ENCODE measurements at places on chromosomes 11 and 22. TPM values are rescaled to one million over a fixed set of nuclear protein-coding genes. Genes with fewer than 3 reads are reported as not detected.

SAA2 gene
- total RNA-seq, result not detected

- no peak for DNase-seq
Measured at GRCh38 chr22:42811459-42811858, 45.6 kb downstream of the ARFGAP3 start.

GRCh38 chr11:102157219-102157618 lies 47.0 kb downstream of the YAP1 start:
- DNase-seq, result no peak

GRCh38 chr11:114077482-114078305 lies 18.2 kb downstream of the ZBTB16 start:
- DNase-seq, result no peak

C11orf87 gene
- total RNA-seq, result not detected

DNA sequence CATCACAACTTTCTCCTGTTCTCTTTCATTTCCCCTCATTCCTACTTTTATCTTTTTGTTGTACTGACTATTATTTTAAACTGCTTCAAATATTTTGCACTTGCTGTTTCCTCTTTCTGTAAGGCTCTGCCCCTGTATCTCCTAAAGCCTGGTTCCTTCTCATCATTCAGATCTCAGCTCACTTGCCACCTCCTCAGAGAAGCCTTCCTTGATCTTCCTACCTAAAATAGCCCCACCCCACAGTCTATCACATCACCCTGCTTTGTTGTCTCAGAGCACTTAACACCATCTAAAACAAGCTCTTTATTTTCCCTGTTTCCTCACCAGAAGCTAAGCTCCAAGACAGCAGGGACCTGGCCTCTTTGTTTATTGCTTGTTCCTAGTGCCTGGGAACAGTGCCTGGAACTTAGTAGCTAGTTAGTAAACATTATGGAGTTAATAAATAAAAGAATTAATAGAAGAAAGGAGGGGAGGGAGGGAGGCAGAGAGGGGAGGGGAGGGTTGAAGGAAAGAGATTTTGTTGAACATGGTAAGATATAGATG lies 2.5 kb upstream of the STK33 start:
- DNase-seq, result no peak

OR5B21 gene
- not detected for total RNA-seq

DNA sequence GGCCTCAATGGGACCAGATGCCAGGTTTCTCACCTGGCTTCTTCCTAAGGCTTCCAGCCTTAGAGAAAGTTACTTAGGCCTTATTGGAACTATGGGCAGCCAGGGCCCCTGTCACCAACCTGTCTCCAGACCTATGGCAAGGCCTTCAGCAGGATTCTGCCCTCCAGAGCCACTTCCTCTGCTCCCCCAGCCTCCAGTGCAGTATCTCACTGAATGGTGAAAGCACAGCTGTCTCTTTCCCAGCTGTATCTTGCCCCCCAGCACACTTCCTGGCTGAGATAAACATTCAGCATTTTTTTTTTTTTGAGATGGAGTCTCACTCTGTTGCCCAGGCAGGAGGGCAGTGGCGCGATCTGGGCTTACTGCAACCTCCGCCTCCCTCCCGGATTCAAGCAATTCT lies 1.5 kb downstream of the SLC2A11 start:
- DNase-seq, result no peak

GRCh38 chr11:83326326-83326725 lies 40.2 kb upstream of the CCDC90B start:
- DNase-seq, result no peak

- no peak for DNase-seq
Measured at GRCh38 chr11:21511835-21512440, 680.9 kb upstream of the ANO5 start.

GRCh38 chr22:49201046-49201970 lies 626.4 kb downstream of the BRD1 start:
- no peak for DNase-seq

DNA sequence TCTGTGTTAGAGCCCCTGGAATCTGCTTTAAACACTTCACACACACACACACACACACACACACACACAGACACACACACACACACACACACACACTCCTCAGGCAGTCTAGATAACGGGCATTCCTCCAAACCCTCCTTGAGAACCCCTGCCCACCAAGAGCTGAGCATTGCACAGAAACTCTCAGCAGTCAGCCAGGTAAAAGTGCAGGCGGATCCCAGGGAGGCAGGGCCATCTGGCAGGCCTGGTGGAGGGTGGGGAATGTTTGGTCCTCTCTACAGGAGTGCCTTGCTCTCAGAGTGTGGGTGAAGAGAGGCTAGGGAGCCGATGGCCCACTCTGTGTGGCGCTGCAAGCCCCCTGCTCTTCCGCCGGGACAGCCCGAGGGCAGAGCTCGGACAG lies 190.2 kb downstream of the BUD13 start:
- DNase-seq, result no peak

DNA sequence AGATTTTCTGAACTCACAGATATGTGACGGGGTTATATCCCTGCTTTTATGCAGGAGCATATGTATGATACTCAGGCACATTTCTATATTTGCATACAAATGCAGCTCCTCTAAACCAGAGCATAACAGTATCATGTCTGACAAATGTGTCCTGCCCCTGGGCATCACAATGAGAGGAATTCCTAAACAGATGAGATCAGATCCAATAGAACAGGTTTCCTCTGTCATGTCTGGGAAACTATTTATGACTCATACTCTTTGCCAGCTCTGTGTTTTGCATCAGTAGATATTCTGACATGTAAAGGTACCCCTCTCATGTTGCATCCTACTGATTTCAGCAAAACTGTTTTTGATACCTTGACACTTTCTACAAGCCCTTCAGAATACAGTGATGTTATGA lies 29.4 kb downstream of the SYT9 start:
- DNase-seq, result no peak

Measured in naive thymus-derived CD4-positive, alpha-beta T cell (primary cell).